Activated T-cell treated with anti-CD3 and anti-CD28 coated beads, Interleukin-2, amount 50 U/mL, for 48 hours (primary cell): ENCODE measurements at places on chromosomes 11 and 22.

DNA sequence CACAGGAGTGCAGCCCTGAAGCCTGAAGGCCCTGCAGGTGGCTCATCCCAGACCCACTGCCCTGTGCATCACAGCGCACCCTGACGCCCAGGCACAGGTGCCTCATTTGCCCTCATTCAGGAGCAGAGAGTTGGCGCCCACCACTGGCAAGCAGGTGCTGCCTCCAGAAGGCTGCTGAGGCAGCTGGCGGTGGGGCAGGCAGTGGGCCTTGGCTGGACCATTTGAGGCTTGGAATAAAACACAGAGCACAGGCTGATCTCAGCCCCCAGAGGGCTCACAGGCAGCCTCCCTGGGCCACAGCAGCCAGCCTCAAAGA, 1151.9 kb downstream of the BRD1 start:
- no peak for DNase-seq

GRCh38 chr11:79503028-79503427, 62.2 kb upstream of the TENM4 start:
- DNase-seq, result no peak

GRCh38 chr11:30481796-30482195, 104.4 kb downstream of the MPPED2 start:
- no peak for DNase-seq

DNA sequence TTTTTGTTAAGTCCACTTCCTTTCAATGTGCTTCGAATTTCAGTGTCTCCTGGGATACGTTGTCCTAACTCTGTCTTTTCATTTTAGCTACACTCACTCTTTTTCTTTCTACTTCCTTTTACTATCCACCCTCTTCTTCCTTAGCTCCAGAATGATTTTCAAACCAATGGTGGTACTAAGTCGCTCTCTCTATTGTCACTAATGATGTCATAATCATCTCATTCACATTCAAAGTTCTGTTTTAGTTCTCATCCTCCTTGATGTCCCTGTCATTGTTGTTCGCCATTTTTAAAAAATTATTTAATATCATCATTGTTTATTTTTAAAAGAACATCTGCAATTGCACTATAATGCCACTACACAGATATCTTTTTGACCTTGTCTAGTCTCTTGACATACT, 47.3 kb downstream of the NNMT start:
- no peak for DNase-seq

DNA sequence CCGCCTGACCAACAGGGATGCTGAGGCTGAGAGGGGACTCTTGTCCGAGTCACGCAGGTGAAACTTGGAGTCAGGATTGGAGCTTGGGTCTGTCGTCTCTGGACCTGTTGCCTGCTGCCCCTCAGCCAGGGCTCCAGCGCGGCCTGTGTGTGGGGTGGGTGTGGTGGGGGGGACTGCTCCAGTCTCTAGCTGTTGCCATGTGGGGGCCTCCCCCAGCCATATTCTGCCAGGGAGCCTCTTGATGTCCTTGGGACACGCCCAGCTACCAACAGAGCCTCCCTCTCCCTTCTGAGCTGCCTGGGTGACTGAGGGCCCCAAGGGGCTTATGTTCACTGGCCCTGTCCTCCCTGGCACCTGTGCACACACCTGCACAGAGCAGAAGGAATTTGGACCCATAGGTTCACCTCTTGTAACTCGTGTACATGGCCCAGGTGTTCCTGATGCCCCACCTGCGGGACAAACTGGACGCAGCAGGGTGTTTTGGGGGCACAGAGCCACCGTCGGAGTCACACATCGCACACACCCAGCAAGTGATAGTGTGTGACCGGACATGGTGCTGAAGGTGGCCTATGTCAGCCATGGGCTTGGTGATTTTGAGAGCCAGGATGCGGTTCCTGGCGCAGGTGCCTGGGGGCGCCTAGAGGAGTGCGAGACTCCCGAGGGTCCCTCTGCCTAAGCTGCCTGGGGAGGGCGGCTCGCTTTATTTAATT, 252.3 kb downstream of the TBC1D22A start:
- no peak for DNase-seq
